ENCODE measurements at places on chromosomes 3 and 15.

DNA sequence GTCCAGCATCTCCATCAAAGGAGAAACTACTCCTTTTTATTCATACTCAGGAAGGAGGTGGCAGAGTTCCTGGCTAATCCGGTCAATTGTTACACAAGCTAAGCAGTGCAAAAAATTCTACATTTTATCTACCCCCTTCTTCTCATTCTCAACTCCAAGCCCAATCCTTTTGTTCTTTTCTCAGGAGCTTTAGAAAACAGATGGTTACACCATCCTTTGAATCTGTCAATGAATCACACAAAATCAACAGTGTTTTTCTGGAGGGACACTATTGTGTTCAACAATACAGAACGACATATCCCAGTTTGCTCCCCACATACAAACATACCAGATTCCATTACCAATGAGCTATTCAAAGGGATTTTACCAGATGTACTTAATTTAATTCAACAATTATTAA lies 362.1 kb downstream of the MAGI1 start:
- no peak for DNase-seq

DNA sequence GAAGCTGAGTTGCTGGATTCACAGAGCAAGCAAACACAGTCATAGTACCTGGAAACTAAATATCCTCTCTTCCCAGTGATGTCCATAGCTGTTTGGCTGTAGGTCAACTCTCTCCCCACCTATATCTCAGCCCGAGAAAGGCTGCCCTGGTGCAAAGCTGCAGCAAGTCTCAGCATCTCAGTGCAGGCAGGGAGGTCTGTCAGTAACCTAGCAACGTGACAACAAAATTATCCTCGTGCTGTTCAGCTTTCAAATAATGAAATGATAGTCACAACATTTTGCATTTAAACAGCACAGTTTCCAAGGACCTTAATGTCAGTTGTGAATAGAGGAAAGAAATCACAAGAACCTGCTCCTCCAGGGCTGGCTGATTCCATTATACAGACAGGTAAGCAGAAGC lies 83.6 kb downstream of the CHST2 start:
- no peak for DNase-seq

GRCh38 chr3:159560214-159560979 lies 428.2 kb upstream of the IL12A start:
- DNase-seq, result no peak

DNA sequence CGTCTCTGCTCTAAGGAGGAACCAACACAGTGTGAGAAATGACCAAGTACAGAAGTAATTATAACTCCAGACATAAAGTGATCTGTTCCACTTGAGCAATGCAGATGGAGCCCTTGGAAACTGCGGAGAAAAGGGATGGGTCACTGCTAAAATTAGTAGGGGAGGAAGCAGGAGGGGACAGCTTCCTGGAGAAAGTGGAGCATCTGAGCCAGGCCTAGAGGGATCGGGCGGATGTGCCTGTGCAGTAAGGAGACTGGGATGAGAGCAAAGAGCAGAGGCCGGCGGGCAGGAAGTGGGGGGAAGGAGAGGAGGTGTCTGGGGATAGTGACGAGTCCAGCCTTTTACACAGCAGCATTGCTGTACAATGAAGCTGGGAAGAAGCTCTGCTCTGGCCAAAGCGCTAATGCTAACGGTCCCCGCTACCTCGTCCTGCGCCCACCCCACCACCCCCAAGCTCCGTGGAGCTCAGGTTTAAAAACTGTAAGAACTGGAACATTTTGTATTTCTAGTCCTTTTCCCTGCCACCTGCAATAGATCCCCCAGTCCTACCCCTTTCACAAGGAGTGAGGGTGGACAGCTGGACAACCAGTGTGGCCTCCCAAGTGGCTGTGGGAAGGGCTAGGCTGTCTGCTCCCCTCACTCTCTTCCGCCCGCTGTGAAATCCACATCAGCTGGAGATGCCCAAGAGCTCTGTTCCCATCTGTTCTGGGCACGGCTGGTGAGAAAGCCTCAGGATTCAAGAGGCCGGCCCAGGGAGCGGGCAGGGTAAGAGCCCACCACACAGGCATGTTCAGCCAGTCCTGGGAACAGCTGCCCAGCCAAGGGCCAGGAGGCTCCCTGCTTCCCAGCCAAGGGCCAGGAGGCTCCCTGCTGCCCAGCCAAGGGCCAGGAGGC lies 53.0 kb upstream of the HES1 start:
- DNase-seq, result peak; percentile 74

DNA sequence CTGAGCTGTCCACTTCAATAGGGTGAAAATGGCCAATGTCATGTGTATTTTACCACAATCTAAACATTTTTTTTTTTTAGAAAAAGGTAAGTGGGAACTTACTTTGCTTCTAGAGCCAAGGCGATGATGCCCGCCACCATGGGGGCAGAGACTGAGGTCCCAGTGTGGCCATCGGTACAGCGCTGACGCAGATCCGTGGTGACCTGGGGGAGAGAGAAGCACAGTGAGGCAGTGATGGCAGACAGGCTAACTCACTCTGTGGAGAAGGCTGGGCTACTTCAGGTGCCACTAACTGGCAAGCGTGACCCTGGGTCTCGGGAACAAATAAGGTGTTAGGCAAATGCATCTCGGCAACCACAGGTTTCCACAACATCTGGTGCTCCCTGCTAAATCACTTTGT lies 94.3 kb upstream of the SNRPA1 start:
- DNase-seq, result no peak

DNA sequence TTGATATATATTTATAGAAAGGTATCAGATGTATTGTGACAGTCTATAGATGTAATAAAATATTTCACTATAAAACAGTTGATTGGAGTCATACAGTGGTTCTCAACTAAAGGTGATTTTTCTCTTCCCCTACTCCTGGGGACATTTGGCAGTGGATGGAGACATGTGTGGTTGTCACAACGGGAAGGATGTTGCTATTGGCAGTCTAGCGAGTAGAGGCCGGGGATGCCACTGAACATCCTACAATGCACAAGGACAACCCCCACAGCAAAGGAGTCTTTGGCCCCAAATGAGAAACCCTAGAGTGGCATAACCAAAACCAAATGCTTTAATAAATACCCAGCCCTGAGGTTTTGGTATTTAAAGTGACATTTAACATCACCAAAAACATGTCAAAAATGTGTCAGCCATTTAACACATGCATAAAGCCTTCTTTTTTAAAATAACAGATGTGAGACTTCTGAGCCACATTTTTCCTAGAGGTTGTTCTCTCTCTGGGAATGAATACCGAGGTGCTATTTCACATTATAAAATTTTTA lies 367.5 kb downstream of the PTPRG start:
- no peak for DNase-seq

DNA sequence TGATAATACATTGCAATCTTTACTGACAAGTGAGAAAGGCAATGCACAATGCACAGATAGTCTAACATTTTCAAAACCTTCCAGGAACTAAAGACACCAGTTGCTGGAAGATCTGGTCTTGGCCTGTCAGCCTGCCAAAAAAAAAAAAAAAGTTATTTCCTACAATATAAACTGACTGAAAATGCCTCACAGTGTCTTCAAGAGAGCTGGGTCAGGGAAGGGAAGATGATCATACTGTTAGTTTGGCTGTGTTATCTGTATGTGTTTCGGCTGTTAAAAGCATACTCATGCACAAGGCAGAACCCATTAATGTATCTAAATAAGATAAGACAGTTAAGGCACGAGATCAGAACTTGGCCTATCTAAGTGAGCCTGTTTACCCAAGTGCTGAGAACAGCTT lies 673.4 kb downstream of the MECOM start:
- peak; percentile 24 for DNase-seq

- no peak for DNase-seq
These were observed 920 bp downstream of the SLC15A2 start for GRCh38 chr3:121895121-121895520.

DNA sequence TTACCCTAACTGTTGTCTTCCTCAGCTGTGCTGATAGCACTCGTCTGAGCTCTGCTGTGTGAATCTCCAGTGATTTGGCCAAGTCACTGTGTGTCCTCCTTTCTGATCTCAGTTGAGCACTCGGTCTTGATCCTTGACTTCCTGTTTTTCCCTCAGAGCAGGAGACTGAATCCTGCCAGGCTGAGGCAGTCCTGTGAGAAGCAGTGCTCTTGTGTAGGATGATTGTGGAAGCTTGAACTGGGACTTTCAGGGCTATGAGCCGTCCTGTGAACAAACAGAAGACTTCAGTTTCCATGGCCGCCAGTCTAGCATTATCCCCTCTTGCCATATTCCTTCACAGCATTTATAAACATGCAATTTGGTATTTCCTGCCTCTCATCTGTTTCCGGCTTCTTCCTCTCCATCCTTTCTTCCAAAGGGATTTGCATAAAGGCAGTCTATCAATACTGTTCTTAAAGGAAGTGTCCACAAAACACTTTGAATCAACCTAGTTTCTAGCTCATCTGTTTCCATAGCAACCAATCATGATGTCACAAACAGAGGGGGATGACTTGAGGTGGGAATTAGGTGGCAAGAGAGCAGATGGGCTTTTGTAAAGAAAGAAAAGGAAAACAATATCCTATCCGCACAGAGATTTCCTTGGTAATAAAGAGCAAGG lies 237.2 kb downstream of the AGBL1 start:
- DNase-seq, result no peak

DNA sequence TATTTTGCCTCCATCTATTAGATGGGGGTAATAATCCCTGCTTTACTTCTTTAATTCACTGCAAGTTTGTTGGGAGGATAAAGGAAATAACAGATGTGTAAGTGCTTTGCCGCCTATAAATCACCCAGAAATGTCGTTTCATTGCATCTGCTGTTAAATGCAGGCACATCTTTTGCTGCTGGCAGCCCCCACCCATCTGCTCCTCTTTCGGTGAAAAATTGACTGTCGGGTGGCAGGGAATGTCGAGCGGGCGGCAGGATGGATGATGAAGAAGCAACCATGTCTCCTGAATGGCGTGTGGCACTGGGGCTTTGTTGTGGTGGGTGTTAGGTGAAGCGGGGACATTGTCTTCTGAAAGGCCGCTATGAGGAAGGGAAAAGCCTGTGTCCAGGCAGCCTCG lies 543 bp upstream of the REC114 start:
- no peak for DNase-seq

DNA sequence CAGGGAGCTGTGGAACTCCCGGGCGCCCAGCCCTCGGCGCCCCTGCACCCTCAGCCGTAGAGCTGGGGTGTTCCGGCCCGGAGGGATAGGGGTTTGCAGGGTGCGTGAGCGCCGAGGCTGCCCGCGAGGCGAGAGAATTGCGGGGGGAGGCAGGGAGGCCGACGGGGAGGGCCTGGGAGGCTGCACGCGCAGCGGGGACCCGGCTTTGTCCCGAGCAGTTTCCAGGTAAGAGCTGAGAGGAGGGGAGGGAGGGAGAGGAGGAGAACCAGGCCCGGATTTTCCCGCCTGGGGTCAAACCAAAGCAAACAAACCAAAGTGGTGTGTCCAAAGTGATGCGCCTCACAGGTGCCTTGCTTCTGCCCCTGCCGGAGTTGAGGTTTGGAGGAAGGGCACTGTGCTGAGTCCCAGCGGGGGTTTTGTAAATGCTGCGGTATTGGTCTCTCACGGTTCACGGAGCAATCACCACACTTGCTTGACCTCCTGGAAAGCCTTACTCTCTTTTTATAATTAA lies 146.4 kb downstream of the TJP1 start:
- no peak for DNase-seq

GRCh38 chr15:37015451-37015850 lies 84.9 kb downstream of the MEIS2 start:
- peak; percentile 9 for DNase-seq

GRCh38 chr3:89227634-89228033 lies 120.2 kb downstream of the EPHA3 start:
- no peak for DNase-seq

DNA sequence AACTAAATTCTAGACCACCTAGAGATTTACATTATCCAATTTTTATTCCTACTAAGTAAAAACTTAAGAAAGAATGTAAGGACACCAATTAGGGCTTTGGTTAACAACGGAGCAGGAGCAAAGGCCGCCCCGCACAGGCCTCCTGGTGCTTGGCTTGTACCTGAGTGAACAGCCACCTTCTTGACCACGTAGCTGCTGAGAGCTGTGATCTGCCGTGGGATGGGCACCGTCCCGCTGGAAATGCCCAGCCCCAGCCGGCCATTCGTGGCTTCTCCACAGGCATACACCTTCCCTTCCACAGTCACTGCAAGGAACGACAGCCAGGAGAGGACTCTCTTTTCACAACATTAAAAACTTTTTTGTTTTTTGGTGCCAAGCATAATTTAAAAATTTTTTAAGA lies 79.6 kb upstream of the OCA2 start:
- no peak for DNase-seq

DNA sequence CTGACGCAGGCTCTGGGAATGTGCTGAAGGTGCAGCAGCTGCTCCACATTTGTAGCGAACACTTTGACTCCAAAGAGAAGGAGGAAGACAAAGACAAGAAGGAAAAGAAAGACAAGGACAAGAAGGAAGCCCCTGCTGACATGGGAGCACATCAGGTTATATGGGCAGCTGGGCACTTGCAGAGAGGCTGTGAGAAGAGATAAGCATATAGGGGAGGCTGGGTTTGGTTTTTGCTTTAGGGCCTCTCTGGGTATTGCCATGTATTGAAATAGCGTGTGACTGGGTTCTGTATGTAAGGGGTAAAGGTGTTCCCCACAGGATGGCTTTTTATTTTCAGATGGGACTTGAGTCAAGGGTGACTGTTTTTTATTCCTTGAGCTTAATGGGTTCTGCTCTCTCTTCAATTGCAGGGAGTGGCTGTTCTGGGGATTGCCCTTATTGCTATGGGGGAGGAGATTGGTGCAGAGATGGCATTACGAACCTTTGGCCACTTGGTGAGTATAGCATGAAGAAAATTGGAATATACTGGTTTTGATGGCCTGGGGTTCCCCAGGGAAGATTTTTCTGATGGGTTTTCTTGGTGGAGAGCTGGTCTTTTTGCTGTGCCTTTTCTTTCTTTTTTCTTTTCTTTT lies 7.4 kb downstream of the PSMD2 start:
- DNase-seq, result no peak

DNA sequence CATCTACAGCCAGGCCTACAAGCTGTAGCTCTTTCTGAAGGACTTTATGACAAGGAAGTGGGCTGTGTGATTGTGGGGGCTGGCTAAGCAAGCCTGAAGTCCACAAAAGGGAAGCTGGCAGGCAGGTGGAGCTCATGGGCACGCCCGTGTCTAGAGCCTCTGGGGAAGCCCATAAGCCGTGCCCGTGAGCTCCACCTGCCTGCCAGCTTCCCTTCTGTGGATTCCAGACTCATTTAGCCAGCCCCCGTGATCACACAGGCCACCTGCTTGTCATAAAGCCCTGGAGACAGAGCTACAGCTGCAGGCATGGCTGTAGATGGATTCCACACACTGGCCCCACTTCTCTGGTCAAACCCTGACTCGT lies 15.2 kb downstream of the EFCC1 start:
- DNase-seq, result no peak

- DNase-seq, result no peak
These were observed 18.2 kb downstream of the TASOR start for GRCh38 chr3:56664823-56665222.

DNA sequence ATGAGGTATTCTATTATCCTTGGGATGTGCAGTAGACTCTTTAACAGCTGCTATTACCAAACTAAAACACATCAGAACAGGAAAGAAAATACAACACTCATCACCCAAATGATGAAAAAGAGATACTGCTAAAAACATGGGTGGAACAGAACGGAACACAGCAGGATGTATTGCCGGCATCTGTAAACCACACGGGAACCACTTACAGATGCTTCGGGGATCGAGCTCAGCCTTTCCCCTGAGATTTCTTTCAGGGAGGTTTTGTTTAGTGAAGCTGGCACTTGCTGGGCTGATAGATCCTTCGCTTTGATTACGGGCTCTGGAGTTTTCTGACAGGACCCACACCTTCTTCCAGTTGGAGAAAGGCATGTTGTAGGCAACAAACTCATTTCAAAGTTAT lies 182.3 kb upstream of the FAM3D start:
- no peak for DNase-seq

- no peak for DNase-seq
These were observed 35.6 kb upstream of the PRR23E start for GRCh38 chr3:127157171-127157828.

GRCh38 chr15:35450492-35450891 lies 95.5 kb downstream of the DPH6 start:
- peak; percentile 77 for DNase-seq
